Small intestine (tissue), 16 donors: ENCODE measurements at places on chromosomes 4 and X. TPM values are rescaled to one million over a fixed set of nuclear protein-coding genes. Genes with fewer than 3 reads are reported as not detected.

- H3K4me3 ChIP-seq, result no peak overlapping the region
- H3K36me3 ChIP-seq, result no peaks in the 10 kb centered on the region
- peaks cover 3% of the 10 kb centered on the region for H3K4me1 ChIP-seq
- H3K27me3 ChIP-seq, result no peaks in the 10 kb centered on the region
Measured at GRCh38 chr4:151561551-151562256, 152.7 kb downstream of the FHIP1A start.

Gene PPP4R3C
- not detected for polyA plus RNA-seq

Gene SLC9B1
- polyA plus RNA-seq, result 0.18 TPM

Gene USP51
- 9.8 TPM for polyA plus RNA-seq

DNA sequence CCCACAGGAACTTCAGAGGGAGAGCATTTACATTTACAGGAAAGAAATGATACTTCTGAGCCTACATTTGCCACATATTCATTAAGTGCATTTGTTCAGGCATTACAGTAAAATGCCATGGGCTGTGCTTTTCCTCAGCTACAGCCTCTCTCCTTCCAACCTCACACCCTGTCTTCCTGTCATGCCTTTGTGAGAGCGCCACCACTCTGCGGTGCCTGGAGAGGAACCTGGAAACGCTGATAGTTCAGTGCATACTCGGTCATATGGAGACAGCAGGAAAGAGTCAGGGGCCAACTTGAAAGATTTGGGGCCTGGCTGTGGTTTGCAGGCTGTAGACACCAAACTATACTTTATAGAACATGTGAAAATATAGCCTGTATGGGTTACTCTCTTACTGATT, 40.5 kb downstream of the NFKB1 start:
- no peak overlapping the region for H3K27ac ChIP-seq
- H3K36me3 ChIP-seq, result peaks cover 10% of the 10 kb centered on the region
- no peak overlapping the region for H3K4me3 ChIP-seq
- no peaks in the 10 kb centered on the region for H3K27me3 ChIP-seq
- no peak for DNase-seq

Gene F8A2
- polyA plus RNA-seq, result not detected

DNA sequence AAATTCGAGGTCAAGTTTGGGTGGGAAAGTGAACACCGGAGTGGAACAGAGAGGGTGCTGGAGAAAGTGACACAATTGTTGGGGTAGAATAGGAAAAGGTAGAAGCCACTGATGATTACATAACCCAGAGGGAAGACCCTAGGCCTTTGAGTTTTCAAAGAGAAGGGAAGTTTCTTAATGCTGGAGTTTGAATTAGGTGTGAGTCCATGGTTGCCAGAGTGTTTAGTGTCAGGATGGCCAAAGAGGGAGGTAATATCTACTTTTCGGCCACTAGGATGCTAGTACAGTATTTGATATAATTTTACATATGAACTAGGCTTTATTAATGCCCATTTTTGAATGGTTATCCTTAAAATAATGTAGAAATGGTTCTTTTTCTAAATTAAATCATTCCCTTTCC, 5.4 kb downstream of the BCORL1 start:
- no peaks in the 10 kb centered on the region for H3K27me3 ChIP-seq
- H3K27ac ChIP-seq, result no peak overlapping the region
- no peak overlapping the region for H3K4me3 ChIP-seq
- no peaks in the 10 kb centered on the region for H3K4me1 ChIP-seq
- no peaks in the 10 kb centered on the region for H3K36me3 ChIP-seq

Gene RIBC1
- 0.75 TPM for polyA plus RNA-seq

DNA sequence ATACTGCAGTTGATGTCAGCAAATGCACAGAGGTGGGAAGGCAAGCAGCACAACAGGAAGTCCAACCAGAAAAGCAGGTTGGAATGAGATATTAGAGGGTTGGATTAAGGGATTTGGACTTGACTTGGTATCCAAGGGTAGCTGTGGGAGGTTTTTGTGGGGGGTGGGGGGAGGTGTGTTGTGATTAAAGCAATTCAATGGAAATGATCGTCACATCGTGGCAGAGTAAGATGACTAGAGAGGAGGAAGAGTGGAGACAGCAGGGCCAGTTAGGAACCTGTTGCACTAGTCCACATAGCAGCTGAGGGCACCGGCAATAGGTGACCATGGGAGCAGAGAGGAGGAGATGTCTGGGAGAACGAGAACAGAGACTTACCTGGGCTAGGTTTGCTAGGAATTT, 2.4 kb downstream of the SLC25A43 start:
- no peaks in the 10 kb centered on the region for H3K36me3 ChIP-seq
- H3K4me1 ChIP-seq, result peaks cover 7% of the 10 kb centered on the region
- no peak overlapping the region for H3K27ac ChIP-seq
- DNase-seq, result no peak
- H3K27me3 ChIP-seq, result no peaks in the 10 kb centered on the region

Gene FDCSP
- not detected for polyA plus RNA-seq

Gene PAK3
- not detected for polyA plus RNA-seq

Gene PPP2R2C
- 2.3 TPM for polyA plus RNA-seq

DNA sequence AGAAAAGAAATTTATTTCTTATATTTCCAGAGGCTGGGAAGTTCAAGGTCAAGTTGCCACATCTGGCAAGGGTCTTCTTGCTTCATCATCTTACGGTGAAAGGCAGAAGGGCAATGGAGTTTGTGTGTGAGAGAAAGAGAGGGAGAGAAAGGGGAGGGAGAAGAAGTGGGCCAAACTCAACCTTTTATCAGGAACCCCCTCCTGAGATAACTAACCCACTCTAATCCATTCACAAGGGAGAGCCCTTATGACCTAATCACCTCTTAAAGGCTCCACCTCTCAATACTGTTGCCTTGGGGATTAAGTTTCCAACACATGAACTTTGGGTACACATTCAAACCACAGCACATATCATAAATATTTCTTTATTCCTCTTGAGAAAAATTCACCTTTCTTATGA, 203.3 kb upstream of the FAM241A start:
- no peaks in the 10 kb centered on the region for H3K27me3 ChIP-seq
- H3K36me3 ChIP-seq, result no peaks in the 10 kb centered on the region
- no peak overlapping the region for H3K27ac ChIP-seq
- no peak overlapping the region for H3K4me3 ChIP-seq
- H3K4me1 ChIP-seq, result no peaks in the 10 kb centered on the region

- no peaks in the 10 kb centered on the region for H3K27me3 ChIP-seq
- H3K27ac ChIP-seq, result no peak overlapping the region
- H3K4me1 ChIP-seq, result no peaks in the 10 kb centered on the region
- H3K4me3 ChIP-seq, result no peak overlapping the region
Measured at GRCh38 chr4:40157436-40157835, 39.4 kb upstream of the RHOH start.

- H3K27ac ChIP-seq, result no peak overlapping the region
- H3K4me3 ChIP-seq, result no peak overlapping the region
- H3K27me3 ChIP-seq, result no peaks in the 10 kb centered on the region
- no peaks in the 10 kb centered on the region for H3K36me3 ChIP-seq
Measured at GRCh38 chr4:52377563-52377962, 281.5 kb downstream of the USP46 start.

DNA sequence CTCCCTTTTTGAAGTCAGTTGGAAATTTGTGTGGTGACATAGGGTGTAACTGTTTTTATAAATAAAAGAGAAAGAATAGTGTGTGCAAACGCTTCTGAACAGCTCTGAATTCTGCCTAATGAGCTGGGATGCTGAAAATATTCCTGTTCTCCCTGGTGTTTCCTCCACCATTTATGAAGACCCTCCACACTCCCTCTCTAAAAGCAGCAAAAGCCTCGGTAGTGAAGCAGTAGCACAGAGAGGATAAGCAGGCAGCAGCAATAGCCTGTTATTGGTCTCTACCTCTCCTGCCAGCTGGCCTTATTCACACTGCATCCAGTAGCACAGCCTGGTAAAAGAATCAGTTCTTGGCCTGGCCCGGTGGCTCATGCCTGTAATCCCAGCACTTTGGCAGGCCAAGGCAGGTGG, 406.1 kb downstream of the IQCM start:
- H3K27me3 ChIP-seq, result no peaks in the 10 kb centered on the region
- no peaks in the 10 kb centered on the region for H3K4me1 ChIP-seq
- DNase-seq, result no peak
- no peak overlapping the region for H3K27ac ChIP-seq
- H3K36me3 ChIP-seq, result no peaks in the 10 kb centered on the region
- no peak overlapping the region for H3K4me3 ChIP-seq

GRCh38 chr4:60259781-60260180, 940.3 kb upstream of the ADGRL3 start:
- no peaks in the 10 kb centered on the region for H3K36me3 ChIP-seq
- DNase-seq, result no peak
- no peaks in the 10 kb centered on the region for H3K27me3 ChIP-seq
- no peak overlapping the region for H3K27ac ChIP-seq
- no peak overlapping the region for H3K4me3 ChIP-seq

GRCh38 chr4:108355902-108356535, 187.3 kb upstream of the LEF1 start:
- DNase-seq, result no peak
- no peak overlapping the region for H3K27ac ChIP-seq
- no peaks in the 10 kb centered on the region for H3K4me1 ChIP-seq
- no peaks in the 10 kb centered on the region for H3K27me3 ChIP-seq
- H3K4me3 ChIP-seq, result no peak overlapping the region

Gene PAGE5
- not detected for polyA plus RNA-seq

DNA sequence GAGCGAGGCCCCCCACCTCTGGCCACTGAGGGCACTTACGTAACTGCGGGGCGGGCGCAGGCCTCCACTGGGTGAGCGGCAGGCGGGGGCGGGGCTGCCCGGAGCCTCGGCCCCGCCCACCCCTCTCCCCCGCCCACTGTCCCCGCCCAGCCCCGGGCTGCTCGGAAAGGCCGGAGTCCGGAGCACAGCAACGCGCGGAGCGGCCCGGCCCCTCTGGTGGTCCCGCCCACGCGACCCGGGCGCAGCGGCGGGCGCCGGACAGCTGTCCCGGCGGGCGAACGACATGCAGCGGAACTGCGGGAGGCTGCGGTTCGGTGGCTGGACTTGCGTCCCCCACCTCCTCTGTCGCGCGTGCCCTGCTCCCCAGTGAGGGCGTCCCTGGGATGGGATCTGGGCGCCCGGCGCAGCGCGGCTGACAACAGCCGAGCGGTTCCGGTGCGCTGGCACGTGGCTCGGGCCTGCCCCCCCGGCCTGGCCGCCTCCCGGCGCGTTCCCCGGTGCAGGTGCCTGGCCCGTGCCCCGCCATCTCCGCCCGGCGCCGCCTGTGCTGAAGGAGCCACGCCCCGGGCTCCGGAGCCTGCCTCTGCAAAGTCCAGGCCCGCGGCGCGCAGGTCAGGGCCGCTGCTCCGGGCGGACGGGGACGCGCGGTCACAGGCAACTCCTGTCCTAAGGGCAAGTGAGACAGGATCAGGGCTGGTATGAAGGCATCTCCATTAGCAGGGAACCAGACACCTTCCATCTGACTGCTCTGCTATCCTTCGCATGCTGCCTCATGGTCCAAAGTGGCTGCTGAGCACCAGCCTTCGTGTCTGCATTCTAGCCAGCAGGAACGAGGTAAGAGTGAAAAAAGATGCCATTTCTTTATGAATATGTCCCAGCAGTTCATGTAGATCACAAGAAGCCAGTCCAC, 21.8 kb upstream of the JAKMIP1 start:
- no peak overlapping the region for H3K27ac ChIP-seq
- no peaks in the 10 kb centered on the region for H3K36me3 ChIP-seq
- H3K4me3 ChIP-seq, result peak overlapping the region; percentile 16
- DNase-seq, result peak; percentile 46

Gene TSPAN5
- polyA plus RNA-seq, result 4.9 TPM

Gene ETDB
- not detected for polyA plus RNA-seq

DNA sequence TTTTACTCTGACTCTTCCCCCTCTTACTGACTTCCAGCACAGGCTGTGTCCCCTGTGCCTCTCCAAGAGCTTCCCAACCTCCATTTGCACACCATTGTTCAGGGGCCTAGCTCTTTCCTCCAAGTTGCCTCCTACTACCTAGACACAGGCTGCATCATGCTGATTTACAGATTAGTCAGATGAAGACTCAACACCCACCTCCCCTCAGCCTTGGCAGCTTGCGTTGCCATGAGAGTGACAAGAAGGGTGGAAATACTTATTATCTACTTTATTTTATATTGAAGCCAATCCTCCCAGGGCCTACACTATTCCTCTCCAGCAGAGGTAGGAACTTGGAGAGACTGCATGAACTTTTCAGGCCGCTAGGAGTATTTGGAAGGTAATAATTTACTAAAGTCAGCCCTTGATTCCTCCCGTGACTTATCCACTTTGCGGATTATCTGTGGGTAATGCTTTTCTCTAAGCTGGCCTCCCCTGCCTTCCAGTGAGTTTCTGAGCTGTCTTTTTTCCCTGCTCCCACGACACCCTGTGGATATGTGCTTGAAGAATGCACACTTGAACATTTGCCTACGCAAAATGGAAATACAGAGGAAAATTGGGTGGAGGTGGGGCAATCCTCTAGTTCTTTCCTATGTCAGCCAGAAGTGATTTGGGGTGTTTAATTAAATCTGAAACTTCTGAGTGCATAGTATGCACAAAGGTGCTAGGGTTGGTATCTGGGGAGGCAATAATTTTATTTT, 74.1 kb upstream of the TMEM164 start:
- H3K27ac ChIP-seq, result no peak overlapping the region
- no peaks in the 10 kb centered on the region for H3K27me3 ChIP-seq
- no peaks in the 10 kb centered on the region for H3K36me3 ChIP-seq
- H3K4me3 ChIP-seq, result no peak overlapping the region
